Posterior vena cava (tissue), 2 donors: ENCODE measurements at places on chromosomes 11 and 22. TPM values are rescaled to one million over a fixed set of nuclear protein-coding genes. Genes with fewer than 3 reads are reported as not detected.

The ATG16L2 gene
- total RNA-seq, result 17.6 TPM

The LMO1 gene
- total RNA-seq, result 0.38 TPM

The ARHGAP20 gene
- 8.6 TPM for total RNA-seq

DNA sequence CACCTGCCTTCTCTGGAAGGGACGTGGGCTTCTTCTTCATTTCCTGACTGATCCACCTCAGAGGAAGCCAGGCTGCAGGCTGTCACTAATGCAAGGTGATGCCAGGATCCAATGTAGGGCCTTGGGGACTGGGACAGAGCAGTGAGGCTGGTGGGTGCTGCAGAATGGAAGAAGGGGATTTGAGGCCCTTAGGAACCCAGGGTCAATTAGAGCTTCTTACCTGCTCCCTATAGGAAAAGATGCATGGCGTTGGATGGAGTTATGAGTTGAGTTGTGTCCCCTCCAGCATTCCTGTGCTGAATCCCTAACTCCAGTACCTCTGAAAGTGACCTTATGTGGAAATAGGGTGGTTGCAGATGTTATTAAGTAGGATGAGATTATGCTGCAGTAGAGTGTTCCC lies 190.4 kb downstream of the MIAT start:
- no peak for DNase-seq

GRCh38 chr22:17407643-17408042 lies 38.4 kb downstream of the CECR2 start:
- DNase-seq, result no peak

The OR10D3 gene
- not detected for total RNA-seq

The POU2AF1 gene
- total RNA-seq, result 0.38 TPM

GRCh38 chr11:27721264-27722116 lies 21.2 kb upstream of the BDNF start:
- DNase-seq, result no peak

- no peak for DNase-seq
Observed at GRCh38 chr11:85787809-85788760, 22.9 kb downstream of the SYTL2 start.

DNA sequence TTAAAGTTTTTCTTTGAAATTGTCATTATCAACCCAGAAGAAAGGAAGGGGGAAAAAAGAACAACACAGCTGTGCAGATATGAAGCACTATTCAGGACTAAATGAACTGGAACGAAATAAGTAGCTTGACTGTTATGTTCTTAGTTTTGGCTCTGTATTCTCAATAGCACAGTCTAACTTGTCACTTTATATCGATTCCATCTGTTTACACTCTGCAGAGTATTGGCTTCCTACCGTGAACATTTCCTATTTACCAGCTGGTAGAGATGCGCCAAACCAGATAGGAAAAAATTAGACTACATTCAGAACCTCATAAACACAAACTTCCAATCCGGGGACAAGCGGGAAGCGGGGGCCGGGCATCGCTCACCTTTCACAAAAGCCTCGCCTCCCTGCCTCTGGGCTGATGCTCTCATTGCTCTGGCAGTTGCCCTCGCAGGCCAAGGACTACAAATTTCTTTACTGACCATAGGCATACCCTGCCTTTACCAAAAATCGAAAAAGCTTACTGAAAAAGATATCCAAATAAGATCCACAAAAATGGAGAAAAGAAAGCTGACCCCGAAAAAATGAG lies 66.2 kb downstream of the EFCAB6 start:
- no peak for DNase-seq

GRCh38 chr11:107824668-107825369 lies 33.8 kb downstream of the SLC35F2 start:
- DNase-seq, result no peak

DNA sequence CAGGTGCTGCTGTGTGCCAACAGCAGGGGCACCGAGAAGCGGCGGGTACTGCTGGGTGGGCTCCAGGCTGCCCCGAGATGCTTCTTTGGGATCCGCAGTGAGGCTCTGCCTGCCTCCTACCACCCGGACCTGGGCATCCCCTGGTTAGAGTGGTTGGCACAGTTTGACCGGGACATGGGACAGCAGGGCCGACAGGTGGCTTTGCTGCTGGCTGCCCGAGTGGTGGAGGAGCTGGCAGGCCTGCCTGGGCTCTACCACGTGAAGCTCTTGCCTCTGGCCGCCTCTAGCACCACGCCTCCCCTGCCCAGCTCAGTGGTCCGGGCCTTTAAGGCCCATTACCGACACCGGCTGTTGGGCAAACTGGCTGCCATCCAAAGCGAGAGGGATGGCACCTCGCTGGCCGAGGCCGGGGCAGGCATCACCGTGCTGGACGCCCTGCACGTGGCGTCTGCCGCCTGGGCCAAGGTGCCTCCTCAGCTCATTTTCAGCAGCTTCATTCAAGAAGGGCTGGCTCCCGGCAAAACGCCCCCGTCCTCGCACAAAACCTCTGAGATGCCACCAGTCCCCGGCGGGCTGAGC lies 1.9 kb downstream of the TIGD3 start:
- DNase-seq, result peak; percentile 84

DNA sequence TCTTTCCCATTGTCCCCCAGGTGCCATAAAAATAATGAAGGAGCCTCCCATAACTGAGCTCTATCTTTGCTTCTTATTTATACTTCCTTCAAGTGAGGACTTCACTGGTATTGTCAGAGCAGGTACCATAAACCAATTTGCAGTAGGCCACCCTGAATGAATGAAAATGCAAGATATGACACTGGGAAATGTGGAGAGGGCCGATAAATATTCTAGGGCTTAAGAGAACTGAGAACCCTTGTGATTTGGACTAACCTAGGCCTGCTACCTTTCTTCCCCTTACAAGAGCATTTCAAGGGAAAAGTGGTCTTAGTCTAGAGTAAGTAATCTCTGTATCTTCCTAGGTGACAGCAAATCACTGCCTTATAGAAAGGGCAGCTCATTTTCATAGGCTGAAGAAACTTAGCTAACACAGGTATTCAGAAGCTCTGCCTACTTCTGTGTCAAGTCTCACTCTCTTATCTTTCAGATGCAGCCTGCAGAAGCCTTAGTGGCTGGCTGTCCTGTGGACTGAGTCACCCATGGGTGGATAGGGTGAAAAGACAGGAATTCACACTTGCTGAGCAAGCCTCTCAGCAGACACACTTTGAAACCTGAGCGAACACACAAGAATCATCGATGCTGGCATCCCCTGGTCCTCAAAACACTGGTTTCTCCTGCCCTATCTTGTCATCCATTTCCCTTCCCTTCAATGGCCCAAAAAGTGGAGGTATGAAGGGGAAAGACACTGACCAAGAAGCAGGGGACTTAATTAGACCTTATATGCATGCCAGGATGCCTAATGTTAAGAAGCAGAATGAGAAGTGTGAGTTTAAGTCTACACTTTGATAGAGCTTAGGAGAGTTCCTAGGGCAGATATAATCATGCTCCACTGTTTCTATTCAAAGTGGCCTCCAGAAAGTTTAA lies 15.2 kb downstream of the NRIP3 start:
- DNase-seq, result no peak

- DNase-seq, result no peak
Observed at GRCh38 chr11:76601724-76602123, 68.8 kb downstream of the LRRC32 start.

GRCh38 chr11:77332259-77332658 lies 30.8 kb upstream of the GDPD4 start:
- no peak for DNase-seq

The APOL5 gene
- not detected for total RNA-seq

DNA sequence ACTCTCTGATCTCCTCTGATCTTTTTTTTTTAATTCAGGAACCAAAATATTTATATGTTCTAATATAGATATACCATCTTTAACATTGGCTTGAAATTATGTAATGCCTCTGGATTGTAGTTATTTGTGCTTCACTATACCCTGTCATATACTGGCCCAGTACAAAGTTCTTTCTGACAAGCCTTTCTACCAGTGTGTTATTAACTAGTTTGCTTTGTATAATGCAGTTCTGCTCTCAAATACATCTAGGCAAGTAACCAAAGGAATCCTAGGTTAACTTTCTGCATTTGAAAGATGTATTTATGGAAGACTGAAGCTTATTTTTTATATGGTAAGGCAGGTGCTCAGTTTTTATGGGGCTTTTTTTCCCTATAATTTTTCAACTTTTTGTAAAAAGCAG lies 36.1 kb downstream of the ARHGEF12 start:
- no peak for DNase-seq

The PGA4 gene
- 1.1 TPM for total RNA-seq

The MS4A15 gene
- total RNA-seq, result not detected

The NLRP6 gene
- 0.42 TPM for total RNA-seq

The SCO2 gene
- total RNA-seq, result not detected

The VWCE gene
- 1.6 TPM for total RNA-seq

DNA sequence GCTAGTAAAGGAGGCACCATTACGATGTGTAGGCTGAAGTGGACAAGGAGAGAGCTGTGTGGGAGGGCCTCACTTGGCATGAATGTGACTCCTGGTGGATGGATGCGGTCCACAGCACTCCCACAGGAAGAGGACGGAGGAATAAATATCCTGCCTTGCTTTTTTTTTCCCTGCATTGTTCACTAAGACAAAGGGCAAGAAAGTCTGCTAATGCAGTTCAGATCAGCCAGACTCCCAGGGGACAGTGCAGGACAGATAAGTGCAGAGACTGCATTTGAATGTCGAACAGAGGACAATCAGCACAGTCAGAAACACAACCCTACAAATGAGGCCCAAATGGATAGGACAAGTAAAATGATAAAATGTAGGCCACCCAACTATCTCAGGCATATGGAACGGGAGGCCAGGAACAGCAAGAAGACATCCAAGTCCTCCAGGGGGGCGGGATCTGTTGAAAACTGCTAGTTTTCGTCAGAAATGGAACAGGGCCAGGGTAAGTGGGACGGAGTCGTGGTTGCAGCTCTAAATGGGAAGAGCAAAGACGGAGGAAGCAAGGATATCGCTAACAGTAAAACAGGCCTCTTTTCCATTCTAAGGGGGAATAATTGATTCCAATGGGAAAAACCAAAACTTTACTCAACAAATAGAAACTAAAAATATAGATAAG lies 25.2 kb upstream of the OR8B8 start:
- DNase-seq, result no peak

The ALDH3B2 gene
- not detected for total RNA-seq

DNA sequence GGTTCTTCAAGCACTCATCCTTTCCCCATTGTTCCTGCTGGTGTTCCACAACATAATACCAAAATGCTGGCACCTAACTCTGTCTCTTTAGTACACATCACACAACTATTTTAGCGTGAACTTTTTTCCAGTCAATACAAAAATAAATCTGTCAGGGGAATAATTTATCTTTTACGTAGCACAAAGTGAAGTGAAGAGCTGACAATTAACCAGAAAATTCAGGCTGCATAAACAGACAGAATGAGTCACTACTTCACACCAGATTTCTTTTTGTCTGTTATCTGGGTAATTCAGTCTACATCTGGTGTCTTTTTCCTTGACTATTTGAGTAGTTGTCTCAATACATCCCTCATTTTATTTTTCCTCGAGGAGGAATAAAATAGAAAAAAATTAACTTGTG lies 7.9 kb upstream of the ETS1 start:
- DNase-seq, result no peak

DNA sequence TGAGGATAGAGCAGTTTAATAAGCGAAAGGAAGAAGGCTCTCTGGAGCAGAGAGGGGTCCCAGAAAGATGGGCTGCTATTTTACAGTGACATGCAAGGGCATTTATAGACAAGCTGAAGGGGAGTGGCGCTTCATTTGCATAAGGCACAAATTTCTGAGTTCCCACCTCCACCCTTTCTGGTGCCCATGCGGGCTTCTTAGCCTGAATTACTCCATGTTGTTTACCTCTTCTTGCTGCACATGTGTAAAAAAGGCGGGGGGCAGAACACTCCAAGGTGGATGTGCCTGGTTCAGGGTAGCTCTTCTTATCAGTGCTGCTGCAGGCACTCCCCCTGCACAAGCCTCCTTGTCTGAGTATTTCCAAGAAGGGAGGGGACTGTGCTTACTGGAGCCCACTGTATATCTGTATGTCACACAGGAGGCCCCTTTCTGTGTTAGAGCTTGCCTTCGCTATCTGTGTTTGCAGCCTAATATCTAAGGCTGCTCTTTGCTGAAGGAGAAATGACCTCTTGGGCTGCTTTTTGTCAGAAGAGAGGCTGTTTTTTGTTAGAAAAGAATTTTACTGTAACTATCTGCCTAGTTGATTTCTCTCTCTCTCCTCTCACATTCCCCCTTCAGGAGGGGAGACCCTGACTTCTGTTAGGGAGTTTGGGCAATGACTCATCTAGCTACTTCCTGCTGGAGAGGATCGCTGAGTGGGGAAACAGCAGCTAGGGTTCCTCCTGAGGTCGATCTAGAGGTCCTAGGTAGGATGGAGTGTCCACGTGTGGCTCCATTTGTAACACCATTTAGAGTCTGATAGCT lies 1057.0 kb upstream of the CNTN5 start:
- DNase-seq, result no peak

The UBQLN3 gene
- total RNA-seq, result 0.38 TPM

- no peak for DNase-seq
Observed at GRCh38 chr11:44868021-44868420, 82.7 kb downstream of the TP53I11 start.

DNA sequence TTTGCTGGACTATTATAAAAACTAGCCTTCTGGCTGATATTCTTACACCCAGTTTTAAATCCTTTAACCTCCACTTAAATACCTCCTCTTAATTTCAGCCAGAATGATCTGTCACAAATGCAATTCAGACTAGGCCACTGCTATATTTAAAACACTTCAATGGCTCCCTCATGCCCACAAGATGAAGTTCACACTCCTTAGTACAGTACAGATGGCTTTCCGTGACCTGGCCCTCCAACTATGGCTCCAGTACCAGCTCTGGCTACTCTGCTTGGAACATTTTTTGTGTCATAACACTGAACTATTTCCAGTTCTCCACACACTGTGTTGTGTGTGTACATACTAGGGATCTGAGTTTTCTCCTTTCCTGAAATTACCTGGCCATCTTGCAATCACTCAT lies 353.4 kb downstream of the SOX6 start:
- DNase-seq, result no peak

DNA sequence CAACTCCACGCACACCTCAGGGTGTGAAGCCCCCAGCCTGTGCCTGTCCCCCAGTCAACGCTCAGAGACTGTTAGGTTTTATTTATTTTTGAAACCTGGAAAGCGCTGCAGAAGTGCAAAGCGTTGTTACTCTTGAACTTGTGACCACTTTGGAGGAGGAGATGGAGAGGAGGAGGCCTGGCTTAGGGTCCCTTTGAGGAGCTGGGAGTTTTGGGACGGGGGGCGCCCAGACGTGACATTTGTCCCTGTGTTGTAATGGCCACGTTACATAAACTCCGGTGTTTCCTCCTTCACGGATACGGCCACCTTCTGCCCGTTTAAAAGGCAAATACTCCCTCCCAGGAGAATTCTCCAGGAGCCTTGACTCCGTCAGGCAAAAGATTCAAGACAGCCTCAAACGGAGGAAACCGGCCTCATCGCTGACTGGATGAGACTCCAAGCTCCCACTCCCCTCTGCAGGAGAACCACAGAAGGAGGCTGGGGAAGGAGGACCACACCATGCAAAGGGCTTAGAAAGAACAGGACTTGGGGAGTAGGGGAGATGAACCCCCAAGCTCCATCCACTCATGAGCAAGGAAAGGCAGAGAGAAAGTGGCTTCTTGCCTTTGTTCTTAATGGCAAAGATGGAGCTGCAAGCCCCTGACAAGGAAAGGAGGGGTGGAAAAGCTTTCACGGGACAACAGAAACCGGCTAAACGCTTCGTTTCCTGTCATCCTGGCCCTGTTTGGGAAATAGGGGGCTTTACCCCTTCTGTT lies 630 bp downstream of the PIK3IP1 start:
- no peak for DNase-seq

The LRRC10B gene
- total RNA-seq, result 1.6 TPM

The MB gene
- not detected for total RNA-seq
